Stimulated activated CD8-positive, alpha-beta memory T cell treated with anti-CD3 and anti-CD28 coated beads, Interleukin-7, amount 100 ng/mL, for 1 hour (primary cell): ENCODE measurements at places on chromosomes 3 and 15.

DNA sequence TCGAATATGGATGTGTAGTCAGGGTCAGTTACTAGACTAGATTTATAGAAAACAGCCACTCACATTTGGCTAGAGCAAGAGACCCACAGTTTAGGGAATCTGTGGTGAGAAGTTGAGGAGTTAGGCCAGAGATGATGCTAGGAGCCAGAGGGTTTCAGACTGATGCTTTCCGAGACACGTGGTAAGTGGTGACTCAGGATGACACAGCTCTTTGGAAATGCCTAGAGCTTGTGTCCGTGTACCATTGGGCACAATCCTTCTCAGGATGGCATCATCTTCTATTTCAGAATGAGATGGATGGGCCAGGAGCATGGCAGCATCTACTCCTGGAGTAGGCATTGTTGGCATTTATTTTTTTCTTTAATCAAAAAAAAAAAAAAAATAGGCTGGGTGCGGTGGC is 28.5 kb downstream of the PTPRG start:
- no peak for DNase-seq

- DNase-seq: no peak
These were observed 22.4 kb upstream of the RGMA start for GRCh38 chr15:93111451-93111850.

DNA sequence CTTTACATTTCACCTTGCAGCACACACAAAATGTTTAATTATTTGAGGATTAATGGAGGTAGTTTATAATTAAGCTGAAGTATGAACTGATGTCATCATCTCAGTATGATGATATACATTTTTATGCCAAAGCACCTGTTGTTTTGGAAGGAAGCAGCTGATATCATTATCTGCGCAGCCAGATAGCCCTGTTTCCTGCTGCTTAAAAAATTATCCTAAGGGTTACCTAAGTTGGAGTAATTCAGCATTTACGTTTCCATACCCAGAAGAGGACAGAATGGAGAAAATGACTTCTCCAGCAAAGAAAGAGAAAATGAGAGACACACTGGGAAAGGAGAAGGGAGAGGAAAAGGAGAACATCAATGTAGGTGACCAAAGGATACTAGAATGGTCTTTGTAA is 370.3 kb upstream of the PLSCR5 start:
- no peak for DNase-seq

- peak; percentile 30 for DNase-seq
These were observed 23.9 kb upstream of the SLTM start for GRCh38 chr15:58957101-58957973.

DNA sequence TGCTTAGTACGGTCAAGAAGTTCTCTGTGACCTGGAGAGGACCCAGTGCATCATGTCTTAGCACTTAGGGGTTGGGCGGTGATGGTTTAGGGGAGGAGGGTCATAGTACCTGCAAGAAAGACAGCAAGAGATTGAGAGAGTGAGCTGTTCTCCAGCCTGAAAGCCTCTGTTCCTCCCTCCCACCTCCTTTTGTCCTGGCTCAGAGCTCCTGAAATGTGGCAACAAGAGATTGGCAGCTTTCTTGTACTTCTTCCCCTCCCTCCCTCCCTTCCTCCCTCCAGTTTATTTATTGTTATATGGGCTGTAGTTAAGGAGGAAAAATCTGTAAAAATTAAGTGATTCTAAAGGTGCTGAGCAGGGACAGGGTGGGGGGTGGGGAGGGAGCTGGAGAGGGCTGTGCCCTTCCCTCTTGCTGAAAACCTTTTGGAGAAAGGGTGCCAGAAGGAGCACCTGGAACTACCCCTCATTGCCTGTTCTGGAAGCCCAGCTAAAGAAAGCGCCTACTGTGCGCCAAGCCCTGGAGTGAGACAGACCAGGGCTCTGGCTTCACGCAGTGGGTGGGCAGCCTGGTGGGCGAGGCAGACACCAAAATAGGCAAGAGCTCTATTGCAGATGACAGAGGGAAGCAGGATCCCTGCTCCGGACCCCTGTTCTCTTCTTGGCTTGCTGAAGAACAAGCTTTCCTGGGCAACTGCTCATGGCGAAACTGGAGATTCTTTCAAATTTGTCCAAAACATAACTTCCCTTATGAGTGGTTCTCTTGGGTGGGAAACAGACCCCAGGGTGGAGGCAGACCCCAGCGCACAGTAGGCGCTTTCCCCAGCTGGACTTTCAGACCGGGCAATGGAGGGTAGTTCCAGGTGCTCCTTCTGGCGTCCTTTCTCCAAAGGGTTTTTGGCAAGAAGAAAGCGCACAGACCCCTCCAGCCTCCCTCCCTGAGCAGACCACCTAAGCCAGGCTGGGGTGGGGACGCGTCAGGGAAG is 35.6 kb downstream of the LINGO1 start:
- no peak for DNase-seq

DNA sequence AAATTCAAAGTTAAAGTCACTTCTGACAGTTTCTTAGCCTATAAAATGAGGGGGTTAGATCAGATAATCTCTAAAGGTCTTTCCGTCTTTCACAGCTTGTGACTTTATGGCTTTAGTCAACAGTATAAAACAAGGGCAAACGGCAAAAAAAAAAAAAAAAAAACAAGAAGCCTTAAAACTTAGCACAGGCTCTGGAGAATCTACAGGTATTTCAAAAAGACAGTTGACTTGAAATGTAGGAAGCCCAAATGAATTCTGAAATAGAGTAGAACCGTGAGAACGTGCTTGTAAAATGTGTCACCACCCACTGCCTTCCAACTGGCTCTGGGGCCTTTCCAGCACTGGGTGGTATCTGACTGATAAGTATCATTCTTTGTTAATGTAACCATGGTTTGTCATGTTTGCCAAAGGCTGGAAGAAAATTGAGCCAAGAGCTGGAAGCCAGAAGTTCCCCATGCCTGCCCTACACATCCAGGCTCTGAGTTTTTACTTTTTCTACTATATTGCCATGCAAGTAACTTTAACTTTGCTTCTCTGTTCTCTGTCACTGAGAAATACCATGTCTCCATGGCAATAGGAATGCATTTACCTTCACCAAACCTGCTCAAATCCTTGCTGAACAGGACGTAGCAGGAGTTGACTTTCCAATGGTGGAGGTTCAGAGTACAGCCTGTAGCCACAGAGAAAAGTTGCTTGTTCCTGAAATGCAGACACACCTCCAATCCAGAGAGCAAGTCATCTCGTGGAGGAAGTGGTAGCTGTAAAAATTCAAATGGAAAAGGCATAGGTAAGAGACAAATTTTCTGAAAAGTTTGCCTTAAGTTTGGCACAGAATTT is 35.8 kb upstream of the THSD4 start:
- DNase-seq: no peak

DNA sequence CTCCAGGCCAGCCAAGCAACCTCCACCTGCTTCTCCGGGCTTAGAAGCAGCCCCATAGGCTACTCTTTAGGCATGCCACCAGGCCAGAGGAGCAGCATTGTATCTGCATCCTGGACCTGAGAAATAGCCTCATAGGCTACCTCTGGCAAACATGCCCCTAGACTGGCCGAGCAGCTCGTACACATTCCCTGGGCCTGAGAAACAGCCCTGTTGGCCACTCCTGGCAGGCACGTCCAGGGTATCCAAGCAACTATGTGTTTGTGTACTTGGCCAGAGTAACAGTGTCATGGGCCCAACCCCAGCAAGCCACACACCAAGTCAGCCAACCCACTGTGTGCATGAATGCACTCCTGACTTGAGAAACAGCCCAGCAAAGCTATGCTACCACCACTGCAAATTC is 498.7 kb upstream of the CDIN1 start:
- DNase-seq: no peak
